ENCODE measurements at places on chromosomes 5 and 9. TPM values are rescaled to one million over a fixed set of nuclear protein-coding genes. Genes with fewer than 3 reads are reported as not detected.

DNA sequence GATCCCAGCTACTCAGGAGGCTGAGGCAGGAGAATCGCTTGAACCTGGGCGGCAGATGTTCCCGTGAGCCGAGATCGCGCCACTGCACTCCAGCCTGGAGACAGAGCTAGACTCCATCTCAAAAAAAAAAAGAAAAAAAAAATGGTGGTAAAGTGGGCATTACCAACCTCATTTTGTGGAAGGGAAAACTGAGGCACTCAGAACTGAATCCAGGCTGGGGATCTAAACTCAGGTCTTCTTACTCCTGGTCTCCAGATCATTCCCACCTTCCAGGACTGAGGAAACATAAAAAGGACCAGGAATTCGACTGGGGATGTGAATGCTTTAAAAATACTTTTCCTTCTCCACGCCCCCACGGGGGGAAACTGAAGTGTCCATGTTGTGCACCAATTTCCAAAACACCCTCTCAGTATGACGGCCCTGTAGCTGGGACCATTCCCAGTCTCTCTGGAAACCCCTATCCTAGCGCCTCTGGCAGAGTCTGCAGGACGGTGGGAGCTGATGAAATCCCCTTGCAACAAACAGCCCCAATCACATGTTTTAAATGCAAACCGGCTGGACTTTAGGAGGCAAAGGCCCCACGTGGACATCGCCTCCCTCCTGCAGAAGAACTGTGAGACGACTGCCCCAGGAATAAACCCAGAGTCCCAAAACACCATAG, 8.9 kb upstream of the AKNA start:
- H3K27me3 ChIP-seq = peaks cover 5% of the 10 kb centered on the region
- DNase-seq = no peak
- H3K36me3 ChIP-seq = no peaks in the 10 kb centered on the region
- H3K4me1 ChIP-seq = peaks cover 12% of the 10 kb centered on the region
- peak overlapping the region; percentile 91 for H3K4me3 ChIP-seq
- no peak overlapping the region for H3K27ac ChIP-seq

DNA sequence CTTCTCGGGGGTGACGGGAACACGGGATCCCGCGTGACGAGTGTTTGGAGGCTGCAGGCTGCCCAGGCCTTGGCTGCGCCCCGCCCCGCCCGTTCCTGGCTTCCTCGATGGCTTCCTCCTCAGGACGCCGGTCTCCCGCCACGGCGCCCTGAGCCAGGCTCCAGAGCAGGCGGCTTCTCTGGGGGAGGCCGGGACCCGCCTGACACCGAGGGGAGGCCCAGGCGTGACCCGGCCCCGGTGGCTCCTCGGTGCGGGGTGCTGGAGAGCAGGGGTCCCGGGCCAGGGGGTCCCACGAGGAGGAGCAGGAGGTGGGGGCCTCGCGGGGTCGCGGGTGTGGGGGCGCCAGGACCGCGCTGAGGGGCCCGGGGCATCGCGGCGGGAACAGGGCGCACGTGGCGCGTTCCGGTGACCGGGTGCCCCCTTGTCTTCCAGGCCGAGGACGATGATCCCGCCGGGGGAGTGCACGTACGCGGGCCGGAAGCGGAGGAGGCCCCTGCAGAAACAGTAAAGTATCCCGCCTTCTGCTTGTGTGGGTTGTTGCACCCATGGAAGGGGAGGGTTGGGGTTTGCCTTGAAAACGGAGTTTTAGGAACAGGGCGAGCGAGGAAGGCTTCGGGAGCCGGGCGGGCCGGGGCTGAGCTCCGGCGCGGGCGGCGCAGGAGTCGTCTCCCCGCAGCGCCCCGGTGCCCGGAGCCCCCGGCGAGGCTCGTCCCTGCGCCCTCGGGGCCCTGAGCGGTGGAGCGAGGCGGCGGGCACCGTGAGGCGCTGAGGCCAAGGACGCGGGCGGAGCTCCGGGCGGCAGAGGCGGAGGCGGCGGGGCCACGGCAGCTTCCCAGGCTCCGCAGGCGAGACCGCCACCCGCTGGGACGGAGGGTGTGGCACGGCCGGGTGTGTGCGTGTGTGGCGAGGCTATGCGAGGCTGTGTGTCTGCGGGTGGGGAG, 22.2 kb downstream of the AHRR start:
- H3K4me3 ChIP-seq = peak overlapping the region; percentile 73
- peak overlapping the region; percentile 69 for H3K27ac ChIP-seq
- H3K36me3 ChIP-seq = peaks cover 23% of the 10 kb centered on the region

DNA sequence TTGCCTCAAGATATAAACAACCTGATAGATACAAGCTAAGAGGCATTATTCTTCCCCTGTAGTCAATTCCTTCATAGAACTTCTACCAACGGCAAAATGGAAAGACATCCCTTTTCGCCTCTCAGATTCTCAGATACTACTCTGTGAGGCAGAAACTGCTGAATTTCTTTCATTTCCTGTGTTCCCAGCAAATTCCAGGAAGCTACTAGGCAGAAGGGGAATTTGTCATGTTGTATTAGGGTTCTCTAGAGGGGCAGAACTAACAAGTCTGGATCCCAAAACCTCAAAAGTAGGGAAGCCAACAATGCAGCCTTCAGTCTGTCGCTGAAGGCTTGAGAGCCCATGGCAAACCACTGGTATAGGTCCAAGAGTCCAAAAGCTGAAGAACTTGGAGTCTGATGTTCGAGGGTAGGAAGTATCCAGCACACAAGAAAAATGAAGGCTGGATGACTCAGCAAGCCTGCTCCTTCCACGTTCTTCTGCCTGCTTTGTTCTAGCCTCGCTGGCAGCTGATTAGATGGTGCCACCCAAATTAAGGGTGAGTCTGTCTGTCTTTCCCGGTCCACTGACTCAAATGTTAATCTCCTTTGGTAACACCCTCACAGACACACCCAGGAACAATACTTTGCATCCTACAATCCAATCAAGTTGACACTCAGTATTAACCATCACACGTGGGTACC, 15.2 kb downstream of the RNF180 start:
- no peak overlapping the region for H3K4me3 ChIP-seq
- H3K4me1 ChIP-seq = no peaks in the 10 kb centered on the region
- H3K36me3 ChIP-seq = no peaks in the 10 kb centered on the region
- no peaks in the 10 kb centered on the region for H3K27me3 ChIP-seq
- DNase-seq = no peak
- H3K27ac ChIP-seq = no peak overlapping the region

GRCh38 chr5:81121836-81122630, 111.1 kb upstream of the CKMT2 start:
- H3K36me3 ChIP-seq = no peaks in the 10 kb centered on the region
- H3K4me3 ChIP-seq = no peak overlapping the region
- H3K4me1 ChIP-seq = no peaks in the 10 kb centered on the region
- no peak for DNase-seq

Gene FIBCD1
- total RNA-seq = 2.3 TPM

Gene ANKS6
- total RNA-seq = 11.4 TPM

Gene IL4
- not detected for total RNA-seq

Gene GADD45G
- not detected for total RNA-seq
